Posterior vena cava (tissue), 2 donors: ENCODE measurements at places on chromosomes 12 and 14. TPM values are rescaled to one million over a fixed set of nuclear protein-coding genes. Genes with fewer than 3 reads are reported as not detected.
A peak's percentile ranks its signal among the peaks of the same experiment; 100 is the strongest.

TRHDE gene
- total RNA-seq: 3.1 TPM

KRT71 gene
- total RNA-seq: not detected

GPR65 gene
- 2.4 TPM for total RNA-seq

RGS6 gene
- total RNA-seq: 1.1 TPM

AMN gene
- 0.10 TPM for total RNA-seq

ABCC9 gene
- 75.4 TPM for total RNA-seq

P2RX2 gene
- total RNA-seq: not detected

PSMB11 gene
- total RNA-seq: not detected

KRT80 gene
- total RNA-seq: 0.48 TPM

TSHR gene
- 1.1 TPM for total RNA-seq

KCNC2 gene
- total RNA-seq: not detected

SRRM4 gene
- total RNA-seq: 0.10 TPM

KRT73 gene
- total RNA-seq: not detected

KCNA1 gene
- 0.05 TPM for total RNA-seq

PPP1R36 gene
- 0.62 TPM for total RNA-seq

CAPZA3 gene
- total RNA-seq: not detected

NUAK1 gene
- total RNA-seq: 16.9 TPM

MYO1H gene
- total RNA-seq: not detected

- no peak for DNase-seq
Observed at GRCh38 chr12:101781834-101782233, 42.6 kb upstream of the SYCP3 start.

- DNase-seq: no peak
Observed at GRCh38 chr12:6688543-6688998, 604 bp downstream of the ZNF384 start.

DNA sequence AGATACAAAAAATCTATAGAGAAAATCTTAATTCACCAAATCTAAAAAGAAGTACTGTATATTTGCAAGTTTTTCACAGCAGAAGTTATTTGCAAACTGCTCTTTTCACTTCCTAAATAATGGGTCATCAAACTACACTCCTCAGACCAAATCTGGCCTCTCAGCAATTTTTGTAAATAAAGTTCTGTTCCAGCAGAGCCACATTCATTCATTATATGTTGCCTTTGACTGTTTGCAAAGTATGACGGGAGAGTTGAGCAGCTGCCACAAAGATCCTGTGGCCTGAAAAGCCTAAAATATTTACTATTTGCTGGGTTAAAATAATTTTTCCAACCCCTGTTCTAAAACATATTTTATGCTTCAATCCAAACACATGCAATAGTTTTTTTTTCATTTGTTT, 1222.3 kb upstream of the SEL1L start:
- no peak for DNase-seq

GRCh38 chr12:117662620-117663395, 301.4 kb upstream of the NOS1 start:
- DNase-seq: peak; percentile 7

- DNase-seq: peak; percentile 30
Observed at GRCh38 chr12:130589540-130590317, 126.4 kb downstream of the RIMBP2 start.

GRCh38 chr14:32702562-32702961, 236.1 kb upstream of the NPAS3 start:
- DNase-seq: peak; percentile 89

- DNase-seq: no peak
Observed at GRCh38 chr12:14949631-14950030, 11.3 kb upstream of the ERP27 start.

DNA sequence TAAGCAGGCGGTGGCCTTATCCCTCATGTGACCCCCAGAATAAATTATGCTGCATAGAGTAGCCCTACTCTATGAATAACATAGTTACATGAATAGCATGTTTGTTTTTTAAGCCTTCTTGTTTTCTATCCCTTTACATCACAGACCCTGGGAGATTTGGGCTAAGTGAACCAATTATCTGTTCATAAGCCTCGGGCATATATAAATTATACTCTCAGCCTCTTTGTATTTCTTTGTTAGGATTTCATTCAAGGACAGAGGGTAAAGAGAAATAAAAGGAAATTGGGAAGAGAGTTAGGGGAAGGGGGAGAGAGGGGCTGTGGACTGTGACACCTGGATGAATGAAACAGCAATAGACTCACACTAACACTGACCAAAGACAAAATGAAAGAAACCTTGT, 35.3 kb upstream of the RTRAF start:
- no peak for DNase-seq

DNA sequence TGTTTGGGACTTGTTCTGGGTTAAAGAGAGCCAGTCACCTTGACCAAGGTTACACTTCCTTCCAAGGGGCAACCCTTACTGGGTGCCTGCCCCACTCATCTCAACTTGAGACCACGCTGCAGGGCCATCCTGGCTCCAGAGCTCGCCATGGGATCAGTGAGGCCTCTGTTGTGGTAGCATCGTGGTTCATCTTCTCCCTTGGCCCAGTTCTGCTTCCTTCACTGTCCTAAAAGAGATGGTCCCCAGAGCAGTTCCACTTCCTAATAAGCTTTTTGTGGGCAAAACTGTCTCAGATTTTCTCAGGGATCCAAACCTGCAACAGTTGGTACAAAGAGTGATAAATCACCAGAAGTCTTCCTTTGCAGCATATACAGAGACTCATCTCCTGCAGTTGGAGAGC, 165.9 kb upstream of the TMEM260 start:
- no peak for DNase-seq

GRCh38 chr12:104079024-104079423, 14.7 kb downstream of the HCFC2 start:
- no peak for DNase-seq

- no peak for DNase-seq
Observed at GRCh38 chr12:68638721-68639395, 28.2 kb downstream of the RAP1B start.

- peak; percentile 85 for DNase-seq
Observed at GRCh38 chr14:106872611-106873446, 1346.4 kb downstream of the TMEM121 start.

GRCh38 chr12:8445731-8446130, 10.0 kb upstream of the CLEC6A start:
- no peak for DNase-seq

- DNase-seq: no peak
Observed at GRCh38 chr12:45768194-45768593, 38.7 kb downstream of the ARID2 start.

- DNase-seq: no peak
Observed at GRCh38 chr14:21455592-21455911, 371 bp downstream of the CHD8 start.

DNA sequence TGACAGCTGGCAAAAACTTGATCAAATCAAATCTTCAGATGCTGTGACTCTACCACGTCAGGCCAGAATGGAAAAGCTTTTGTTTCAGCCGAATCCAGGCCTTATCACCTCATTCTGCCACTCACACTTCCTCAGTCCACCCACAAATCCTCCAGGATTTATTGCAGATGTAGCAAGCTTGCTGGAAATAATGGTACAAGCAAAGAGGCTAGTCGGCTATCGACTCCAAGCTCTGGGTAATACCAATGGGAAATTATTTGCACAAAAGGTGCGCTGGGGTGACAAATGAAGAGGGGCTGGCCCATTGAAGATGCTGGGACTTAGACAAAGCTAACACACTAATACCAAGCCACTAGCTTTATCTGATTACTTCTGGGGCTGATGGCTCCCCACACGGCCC, 250.5 kb downstream of the ASCL1 start:
- DNase-seq: no peak

DNA sequence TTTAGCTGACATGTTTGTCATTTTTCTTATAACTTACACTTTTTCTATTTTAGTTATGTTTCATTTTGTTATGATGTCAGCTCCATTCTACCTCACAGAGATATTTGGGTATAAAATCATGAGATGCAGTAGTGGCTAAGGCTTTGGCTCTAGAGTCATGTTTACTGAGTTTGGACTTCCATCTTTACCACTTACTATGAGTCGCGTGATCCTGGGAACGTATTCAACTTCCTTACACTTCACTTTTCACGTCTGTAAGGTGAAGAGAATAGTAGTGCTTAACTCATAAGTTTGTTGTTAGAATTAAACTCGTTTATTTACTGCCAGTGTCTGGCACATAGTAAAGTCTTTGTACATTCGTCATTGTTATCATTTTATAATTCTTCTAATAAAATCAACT, 126.3 kb downstream of the ERC1 start:
- no peak for DNase-seq

GRCh38 chr12:29681370-29681769, 102.4 kb downstream of the TMTC1 start:
- no peak for DNase-seq

DNA sequence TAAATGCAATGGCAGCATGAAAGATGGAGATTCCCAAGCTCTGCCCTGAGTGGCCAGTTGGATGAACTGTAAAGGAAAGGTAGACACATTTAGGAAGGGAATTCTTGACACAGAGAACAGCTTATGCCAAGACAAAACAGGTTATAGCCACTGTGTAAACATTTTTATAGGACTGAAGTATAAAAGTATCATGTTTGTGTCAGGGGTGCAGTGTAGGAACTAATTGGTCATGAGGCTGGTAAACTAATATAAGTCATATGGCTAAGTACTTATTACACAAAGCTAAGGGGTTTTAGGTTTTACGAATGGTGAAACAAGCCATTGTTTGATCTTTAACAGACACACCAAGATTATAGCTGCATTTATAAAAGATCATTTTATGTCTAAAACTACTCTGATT, 207.7 kb upstream of the SLC16A7 start:
- no peak for DNase-seq

- DNase-seq: no peak
Observed at GRCh38 chr14:105426416-105427130, 6.9 kb downstream of the MTA1 start.

DNA sequence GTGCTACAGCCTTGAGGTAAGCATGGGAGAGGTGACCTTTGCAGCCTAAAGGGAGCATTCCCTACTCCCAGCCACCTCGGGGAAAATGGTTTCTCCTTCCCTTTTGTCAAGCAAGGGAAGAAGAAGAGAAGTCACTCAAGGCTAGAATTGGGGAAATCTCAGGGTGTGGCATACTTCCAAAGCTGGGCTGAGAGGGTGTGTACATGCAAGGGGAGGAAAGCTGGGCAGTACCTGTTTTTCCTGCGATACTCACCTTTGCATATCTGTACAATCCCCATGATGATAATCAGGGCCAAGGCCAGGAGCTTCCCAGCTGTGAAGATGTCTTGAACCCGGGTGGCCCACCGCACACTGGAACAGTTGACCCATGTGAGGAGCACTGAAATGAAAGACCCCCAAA, 23.8 kb upstream of the CEBPE start:
- DNase-seq: no peak

GRCh38 chr14:94203473-94204210, 29.5 kb downstream of the PPP4R4 start:
- no peak for DNase-seq

GRCh38 chr12:107109726-107110719, 16.7 kb upstream of the CRY1 start:
- DNase-seq: no peak

- DNase-seq: no peak
Observed at GRCh38 chr12:16658699-16659098, 52.7 kb upstream of the LMO3 start.
